ENCODE measurements at places on chromosomes 6 and 20.

GRCh38 chr6:37135835-37136694, 33.9 kb upstream of the PIM1 start:
- peak; percentile 58 for DNase-seq

DNA sequence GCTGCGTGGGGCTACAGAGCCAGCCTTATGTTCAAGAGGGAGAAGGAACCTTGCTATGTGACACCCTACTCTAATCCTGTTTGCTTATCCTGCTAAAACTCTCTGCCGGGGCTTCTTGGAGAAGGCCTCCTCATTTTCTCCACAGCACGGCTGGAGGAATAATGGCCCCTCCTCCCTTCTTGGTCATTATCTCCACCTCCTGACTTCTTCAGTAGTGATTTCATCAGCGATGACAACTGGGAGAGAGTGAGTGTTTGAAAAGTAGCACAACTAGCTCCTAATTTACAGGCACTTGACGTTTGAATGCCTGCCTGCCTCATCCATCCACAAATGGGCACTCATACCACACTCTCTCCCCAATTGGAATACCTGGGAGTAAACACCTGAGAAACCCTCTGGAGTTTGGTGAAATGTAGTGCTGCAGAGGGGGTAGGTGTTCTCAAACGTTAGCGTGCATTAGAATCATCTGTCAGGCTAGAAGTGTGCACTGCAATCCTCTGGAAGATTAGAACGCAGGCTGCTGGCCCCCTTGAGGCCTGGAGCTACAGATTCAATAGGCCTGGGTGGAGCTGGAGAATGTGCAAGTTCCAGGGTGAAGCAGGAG, 148.5 kb downstream of the FOXC1 start:
- peak; percentile 8 for DNase-seq

DNA sequence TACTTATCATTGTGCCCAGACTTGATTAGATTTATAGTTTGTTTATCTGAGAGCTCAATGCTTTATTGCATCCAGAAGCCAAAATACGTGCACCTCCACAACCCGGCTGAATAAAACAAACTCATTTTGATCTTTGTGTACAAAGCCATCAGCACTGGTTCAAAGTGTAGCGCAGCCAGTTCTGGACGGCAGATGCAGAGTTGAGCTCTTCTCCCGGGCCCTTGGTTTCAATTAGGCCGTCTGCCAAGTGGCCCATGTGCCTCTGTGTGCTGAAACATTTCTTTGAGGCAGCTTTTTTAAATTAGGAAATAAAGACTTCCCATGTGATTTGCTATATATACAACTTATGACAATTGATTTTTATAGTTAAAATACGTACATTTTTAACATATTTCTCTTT, 96.2 kb upstream of the RSPO3 start:
- peak; percentile 40 for DNase-seq

- DNase-seq, result no peak
Observed at GRCh38 chr6:87922947-87923330, 124.7 kb upstream of the SPACA1 start.

DNA sequence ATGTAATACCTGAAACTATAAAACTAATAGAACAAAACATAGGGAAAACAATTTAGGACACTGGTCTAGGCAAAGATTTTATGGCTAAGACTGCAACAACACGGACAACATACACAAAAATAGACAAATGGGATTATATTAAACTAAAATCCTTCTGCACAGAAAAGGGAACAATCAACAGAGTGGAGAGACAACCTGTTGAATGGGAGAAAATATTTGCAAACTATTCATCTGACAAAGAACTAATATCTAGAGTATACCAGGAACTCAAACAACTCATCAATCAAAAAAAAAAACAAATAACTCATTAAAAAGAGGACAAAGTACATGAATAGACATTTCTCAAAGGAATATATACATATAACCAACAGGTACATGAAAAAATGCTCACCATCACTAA, 174.5 kb downstream of the FNDC1 start:
- DNase-seq, result no peak

- no peak for DNase-seq
Observed at GRCh38 chr6:62645274-62645673, 359.2 kb upstream of the KHDRBS2 start.

DNA sequence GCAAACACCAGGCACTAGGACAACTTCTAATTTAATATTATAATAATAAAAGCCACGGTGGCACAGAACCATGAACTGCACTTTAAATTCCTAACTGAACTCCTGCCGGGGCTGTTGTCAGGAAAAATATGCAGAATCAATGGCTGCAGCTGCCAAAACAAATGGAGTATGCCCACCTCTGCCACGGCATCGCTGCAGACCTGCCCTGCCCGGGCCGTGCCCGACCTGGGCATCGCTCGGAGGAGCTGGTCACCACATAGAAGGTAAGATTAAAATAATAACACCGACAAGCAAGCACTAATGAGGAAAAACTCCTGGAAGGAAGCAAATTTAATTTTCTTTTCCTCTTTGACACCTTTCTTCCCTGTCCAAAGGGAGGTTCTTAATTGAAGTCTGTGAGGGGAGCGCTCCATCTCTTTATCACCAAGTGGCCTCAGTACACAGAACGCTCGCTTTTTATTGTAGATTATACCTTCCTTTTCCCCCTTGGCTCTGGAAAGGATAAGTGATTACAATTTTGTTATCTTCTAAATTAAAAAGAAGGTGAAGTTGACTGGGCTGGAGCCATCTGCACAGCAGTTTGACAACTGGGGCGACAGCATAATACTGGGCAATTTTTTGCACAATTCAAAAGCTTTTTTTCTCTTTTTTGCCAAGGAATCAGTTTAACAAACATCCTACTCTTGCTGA, 351.3 kb downstream of the ZFAND3 start:
- no peak for DNase-seq

DNA sequence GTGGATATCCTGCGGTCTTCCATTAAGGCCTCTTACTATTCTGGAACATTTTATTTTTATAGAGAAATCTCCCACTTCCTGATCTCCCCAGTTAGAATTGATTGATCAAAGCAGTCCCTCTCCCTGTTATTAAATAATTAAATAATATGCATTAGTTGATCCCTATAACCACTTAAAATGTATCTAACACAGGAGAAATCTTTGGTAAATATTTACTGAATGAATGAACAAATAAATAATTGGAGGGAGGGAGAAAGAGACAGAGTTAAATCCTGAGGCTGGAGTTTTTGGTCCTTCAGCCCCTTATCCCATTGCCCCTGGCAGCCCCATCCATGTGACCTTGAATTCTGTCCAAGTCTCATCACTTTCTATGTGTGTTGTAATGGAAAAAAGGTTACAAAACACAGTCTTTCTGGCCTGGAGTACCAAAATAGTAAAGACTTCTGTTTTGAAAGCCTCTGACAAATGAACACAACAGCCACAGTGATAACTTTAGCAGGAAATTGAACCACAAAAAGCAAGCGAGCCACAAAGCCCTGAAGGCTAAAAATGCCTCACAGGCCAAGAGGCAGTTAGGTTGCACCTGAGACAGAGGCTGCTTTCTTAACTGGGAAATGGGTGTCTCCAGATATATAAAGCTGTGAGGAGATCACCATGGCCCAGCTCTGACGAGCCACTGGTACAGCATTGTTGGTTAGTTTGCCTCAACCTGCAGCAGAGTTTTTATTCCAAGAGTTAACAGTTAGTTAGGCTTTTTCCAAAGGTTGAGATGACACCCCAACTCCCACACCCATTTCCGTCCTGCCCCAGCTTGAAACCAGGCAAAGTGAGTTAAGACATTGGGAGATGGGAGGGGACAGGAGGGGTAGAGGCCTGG, 11.3 kb downstream of the NT5E start:
- peak; percentile 90 for DNase-seq

DNA sequence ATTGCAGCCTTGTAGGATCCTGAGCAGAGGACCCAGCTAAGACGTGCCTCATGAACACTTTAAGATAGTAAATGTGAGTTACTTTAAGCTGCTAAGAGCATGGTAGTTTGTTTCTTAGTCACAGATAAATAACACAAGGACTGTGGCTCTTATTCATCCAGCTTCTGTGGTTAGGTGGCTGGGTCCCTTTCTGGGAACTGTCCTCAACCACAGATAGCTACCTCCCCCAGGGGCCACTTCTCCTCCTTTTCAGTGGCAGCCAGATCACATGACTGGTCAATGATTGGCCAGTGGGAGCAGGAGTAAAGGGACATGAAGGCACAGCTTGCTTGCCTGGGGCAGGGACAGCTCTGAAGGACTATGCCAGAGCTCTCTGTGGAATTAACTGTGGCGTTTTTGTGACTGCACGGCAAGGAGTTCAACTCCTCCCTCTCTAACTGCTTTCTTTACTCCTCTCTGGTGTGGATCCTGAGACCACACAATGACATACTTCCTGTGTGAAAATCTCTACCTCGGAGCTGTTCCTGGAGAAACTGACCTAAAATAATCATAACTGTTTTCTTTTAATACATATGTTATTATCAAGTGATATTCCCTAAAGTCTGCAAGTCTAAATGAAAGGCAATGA, 76.5 kb downstream of the NRN1 start:
- no peak for DNase-seq

All from amniotic epithelial cell (primary cell).